ENCODE measurements at places on chromosomes 7 and 10.

DNA sequence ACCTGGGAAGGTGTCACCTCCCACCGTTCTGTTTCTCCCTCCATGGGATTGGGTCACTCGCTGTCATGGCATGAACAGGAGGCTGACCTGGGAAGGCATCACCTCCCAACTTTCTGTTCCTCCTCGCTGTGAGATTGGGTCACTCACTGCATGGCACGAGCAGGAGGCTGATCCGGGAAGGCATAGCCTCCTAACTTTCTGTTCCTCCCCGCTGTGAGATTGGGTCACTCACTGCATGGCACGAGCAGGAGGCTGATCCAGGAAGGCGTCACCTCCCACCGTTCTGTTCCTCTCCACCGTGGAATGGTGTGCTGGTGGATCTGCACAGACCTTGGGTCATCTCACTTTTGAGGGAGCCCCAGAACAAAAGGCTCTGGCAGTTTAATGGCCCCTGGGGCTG lies 239.2 kb upstream of the PRKCQ start:
- DNase-seq = no peak

DNA sequence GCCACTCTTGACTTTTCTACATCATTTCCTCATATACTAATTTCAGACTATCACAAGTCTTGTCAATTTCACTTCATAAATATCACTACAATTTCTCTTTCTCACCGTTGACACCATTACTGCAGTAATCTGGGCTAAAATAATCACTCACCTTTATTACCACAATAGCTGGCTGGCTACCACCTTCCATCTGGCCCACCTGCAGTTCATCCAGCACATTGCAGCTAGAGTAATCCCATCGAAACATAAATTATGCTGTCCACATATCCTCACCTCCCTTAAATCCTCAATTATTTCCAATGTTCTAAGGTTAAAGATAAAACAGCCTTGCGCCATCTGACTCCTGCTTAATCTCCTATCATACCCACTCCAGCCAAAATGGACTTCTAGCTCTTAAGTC lies 16.0 kb downstream of the DGKB start:
- DNase-seq = no peak

DNA sequence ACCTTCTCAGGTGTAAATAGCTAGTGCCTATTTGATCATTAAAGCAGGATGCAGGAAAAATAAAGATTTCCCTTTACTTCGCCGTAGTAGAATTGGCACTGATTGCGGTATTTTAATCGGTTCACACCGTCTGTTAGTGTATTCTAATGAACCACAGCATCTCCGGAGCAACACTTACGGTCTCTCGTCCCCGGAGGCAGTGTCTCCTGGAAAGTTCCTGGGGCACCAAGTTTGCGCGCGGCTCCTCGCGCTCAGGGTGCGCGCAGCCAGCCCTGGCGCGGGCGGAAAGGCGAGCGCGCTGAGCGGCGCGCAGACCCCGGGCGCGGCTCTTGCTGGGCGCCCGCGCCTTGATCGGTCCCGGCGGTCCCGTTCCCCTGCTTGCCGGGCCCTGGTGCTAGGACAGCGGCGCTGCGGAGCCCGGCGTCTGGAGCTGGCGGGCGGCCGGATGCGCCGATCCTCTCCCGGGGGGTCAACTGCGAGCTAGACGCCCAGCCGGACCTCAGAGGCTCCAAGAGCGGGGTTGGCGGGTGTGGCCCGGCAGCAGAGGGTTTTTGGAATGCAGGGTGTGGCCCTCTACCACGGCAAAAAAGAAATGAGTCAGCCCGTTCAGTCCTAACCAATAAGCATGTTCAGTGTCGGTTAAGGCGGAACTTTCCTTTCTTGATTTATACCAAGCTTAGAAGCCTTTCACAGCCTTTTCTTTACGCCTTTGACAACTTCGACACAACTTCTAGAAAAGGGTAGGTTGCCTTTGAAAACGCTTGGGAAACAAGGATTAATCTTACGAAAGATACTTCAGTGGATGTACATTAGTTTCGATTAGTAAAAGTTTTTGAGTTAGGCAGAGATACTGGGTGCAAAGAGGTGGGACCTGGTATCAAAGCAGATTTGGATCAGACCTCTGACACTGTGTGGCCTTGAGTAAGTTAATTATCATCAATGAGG lies 166.8 kb upstream of the ASAH2 start:
- no peak for DNase-seq

DNA sequence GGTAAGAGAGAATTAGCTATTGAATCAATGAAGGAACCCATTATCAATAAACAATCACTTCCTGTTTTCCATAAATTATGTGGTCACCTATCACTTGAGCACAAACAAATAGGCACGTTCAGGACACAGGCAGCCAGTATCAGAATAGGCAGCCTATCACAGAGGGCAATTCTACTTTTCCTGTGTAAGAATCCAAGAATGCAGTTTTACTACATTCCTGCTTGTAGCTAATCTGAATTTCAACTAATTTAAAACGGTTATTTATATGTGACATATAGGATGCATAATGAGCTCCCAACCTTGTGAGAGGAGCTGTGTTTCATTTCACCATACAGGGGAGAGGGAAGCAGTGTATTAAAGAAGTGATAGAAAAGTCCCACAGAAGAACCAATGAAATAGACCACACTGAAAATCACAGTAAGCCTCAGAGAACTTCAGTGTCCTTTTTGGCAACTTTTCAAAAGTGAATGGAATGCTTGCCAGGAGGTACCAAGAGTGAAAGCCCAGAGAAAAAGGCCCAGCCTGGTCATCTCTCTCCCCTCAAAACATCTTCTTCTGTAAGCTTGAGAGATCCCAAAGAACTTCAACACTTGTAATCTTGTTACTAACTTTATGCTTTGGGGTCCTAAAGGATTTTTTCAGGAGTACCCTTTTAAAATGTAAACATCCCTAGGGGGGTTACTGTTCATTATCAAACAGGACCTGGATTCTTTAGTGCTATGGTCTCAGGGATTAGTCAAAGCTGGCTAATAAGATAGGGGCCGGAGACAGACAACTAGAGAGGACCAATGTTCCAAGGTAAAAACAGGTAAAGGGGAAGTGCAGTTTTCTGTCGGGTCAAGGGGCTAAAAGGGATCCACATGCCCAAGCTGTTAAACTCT lies 1.3 kb downstream of the IMMP2L start:
- DNase-seq = no peak

- no peak for DNase-seq
Measured at GRCh38 chr7:157017603-157018327, 7.3 kb upstream of the MNX1 start.

DNA sequence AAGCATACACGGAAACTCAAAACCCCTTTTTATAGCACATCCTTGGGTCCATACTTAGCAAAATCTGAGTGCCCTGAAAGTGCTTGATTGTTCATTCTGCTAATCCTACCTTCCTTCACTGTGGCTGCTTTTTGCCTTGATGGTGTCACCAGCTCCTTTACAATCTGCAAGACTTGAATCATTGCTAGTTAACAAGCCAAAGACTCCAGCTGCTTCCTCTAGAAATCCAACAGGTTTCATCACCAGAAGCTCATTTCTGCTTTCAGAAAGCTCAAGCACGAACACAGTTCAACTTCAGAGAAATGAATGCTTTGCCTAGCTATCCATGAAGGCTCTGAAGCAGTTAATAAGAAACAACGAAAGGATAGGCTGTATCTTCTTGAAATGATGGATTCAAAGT lies 38.0 kb downstream of the USP6NL start:
- no peak for DNase-seq

- DNase-seq = no peak
Measured at GRCh38 chr10:97629289-97629688, 4.0 kb downstream of the MORN4 start.

DNA sequence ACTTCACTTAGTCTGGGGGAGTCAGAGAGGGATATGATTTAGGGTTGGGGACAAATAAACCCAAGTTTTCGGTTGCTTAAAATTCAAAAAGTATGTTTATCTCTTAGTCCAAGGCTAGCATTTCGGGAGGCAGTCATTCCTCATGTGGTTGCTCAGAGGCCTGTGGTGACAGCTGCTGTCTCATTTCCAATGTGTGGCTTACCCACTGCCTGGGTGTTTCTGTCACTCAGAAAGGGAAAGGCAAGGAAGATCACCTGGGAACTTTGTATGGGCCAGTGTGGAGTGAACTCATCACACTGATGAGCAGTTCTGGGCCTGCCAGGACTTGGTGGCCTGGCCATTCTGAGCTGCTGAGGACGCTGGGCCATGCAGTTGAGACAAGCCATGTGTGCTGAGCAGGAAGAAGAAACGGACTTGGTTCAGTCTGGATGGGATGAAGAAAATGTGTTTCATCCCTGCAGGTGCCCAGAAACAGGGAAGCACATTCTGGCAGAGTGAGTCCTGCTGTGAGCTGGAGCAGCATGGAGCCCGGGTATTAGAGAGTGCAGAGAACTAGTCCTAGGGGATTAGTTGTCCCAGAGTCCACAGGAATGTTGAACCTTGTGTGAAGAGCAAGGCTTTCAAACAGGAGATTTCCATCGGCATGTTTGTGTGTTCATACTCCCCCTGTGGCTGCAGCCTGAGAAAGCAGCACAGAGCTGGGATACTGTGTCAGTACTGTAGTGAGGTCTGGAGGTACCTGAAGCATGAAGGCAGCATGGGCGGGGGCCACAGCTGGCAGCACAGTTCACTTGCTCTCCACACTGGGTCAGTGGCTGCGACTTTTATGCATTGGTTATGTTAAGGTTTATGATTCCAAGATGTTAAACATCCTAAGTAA lies 211.1 kb upstream of the IGFBP3 start:
- DNase-seq = no peak

DNA sequence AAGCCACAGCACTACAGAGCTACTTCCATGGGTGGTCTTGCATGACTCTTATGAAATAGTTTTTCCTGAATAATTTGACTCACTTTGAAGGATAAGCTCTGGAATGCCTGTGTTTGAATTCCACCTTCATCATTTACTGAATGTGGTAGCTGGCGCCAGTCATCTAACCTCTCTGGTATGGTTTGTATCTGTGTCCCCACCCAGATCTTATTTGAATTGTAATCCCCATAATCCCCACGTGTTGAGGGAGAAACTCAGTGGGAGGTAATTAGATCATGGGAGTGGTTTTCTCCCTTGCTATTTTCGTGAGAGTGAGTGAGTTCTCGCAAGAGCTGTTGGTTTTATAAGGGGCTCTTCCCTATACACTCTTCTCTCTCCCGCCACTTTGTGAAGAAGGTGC lies 11.2 kb upstream of the SLC13A1 start:
- DNase-seq = no peak

GRCh38 chr7:26143298-26144048 lies 8.5 kb upstream of the NFE2L3 start:
- DNase-seq = no peak

DNA sequence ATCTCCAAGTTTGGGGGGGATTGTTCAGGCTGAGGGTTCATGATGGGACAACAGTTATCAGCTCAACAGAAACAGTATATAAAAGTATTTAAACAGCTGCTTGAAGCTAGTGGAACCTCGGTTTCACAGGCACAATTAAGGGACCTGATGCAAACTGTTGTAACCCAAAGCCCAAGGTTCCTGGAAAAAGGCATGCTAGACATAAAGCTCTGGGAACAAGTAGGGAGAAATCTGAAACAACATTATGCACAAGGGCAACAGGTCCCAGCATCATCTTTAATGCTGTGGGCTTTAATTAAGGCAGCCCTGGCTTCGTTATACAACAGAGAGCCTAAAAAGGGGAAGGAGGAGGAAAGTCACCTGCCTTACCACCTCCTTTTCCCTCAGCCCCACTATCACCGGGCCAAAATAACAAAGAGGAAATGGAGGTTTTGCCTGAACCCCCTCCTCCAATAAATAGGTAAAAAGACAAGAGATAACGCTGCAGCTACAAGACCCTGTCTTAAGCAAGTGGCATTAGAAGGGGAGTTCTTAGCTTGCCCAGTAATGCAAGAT lies 83.2 kb upstream of the GPR22 start:
- no peak for DNase-seq

DNA sequence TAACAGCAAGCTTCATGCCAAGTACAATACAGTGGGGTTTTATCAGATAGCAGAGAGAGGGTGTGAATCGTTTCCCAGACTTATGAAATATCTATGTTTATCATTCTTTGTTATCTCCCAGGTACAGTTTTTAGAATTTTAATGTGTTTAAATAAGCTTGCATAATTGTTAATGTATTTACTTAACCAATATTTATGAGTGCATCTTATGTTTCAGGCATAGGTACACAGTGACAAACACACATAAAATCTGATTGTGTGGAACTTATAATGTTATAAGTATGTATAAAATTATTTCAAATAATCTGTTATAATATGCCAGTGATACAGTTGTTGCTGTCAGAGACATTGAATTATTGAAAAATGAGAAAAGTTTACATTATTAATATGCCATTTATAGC lies 1011.4 kb upstream of the C7orf33 start:
- no peak for DNase-seq

DNA sequence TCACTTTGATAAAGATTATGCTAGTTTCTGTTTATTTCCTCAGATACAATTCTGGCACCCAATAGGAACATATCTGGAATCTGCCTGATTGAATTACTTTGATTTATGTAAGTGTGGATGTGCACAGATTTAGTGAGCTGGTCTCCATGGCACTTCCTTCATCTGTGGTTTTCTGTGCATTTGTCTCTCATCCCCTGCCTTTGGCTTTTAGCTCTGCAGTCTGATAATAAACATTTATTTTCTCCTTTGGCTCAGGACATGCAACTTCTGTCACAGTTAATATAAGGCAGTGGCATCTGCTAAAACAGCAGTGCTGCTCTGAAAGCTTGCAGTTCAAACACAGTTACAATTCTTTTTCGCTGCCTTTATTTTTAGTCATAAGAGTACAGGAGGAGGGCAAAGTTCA lies 273.7 kb upstream of the CHRM2 start:
- DNase-seq = no peak

DNA sequence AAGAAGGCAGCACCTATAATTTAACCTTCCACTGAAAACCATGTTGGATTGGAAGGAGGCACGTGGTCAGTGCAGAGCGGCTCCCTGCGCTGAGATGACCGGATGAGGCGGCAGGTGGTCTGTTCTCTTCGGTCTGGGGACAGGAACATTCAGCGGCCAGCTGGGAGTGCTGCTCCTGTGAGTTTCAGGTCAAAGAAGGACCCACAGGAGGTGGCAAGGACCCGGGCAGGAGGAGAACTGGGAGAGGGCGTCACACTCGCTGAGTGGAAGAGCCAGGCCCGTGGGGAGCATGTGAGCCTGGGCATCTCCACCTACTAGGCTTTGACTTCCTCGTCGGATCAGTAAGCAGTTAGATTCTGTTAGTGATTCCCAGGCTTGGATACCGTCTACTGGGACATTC lies 113.4 kb upstream of the SHH start:
- DNase-seq = no peak

- DNase-seq = no peak
Measured at GRCh38 chr10:33520223-33520622, 185.8 kb upstream of the NRP1 start.

DNA sequence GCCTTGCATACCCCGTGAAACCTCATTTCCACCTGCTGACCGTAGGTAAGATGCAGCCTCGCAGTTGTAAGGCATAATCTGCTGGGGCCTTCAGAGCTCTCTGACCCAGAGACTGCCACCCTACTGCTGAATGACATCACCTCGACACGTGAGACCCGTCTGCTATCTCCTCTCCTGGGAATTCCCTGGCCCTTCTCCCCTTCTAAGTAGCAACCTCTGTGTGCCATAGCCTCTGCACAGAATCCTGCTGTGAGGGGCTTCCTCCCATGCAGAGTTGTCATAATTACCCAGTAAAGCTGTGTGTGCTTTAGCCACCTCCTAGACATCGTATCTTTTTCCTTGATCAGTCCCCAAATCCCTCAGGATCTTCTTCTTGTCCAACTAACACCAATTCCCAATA lies 106.7 kb downstream of the CACNB2 start:
- DNase-seq = no peak

GRCh38 chr10:121510201-121510771 lies 88.0 kb downstream of the FGFR2 start:
- no peak for DNase-seq

- no peak for DNase-seq
Measured at GRCh38 chr7:99409192-99409572, 413 bp downstream of the BUD31 start.
